ENCODE measurements at places on chromosomes 1 and 21.

DNA sequence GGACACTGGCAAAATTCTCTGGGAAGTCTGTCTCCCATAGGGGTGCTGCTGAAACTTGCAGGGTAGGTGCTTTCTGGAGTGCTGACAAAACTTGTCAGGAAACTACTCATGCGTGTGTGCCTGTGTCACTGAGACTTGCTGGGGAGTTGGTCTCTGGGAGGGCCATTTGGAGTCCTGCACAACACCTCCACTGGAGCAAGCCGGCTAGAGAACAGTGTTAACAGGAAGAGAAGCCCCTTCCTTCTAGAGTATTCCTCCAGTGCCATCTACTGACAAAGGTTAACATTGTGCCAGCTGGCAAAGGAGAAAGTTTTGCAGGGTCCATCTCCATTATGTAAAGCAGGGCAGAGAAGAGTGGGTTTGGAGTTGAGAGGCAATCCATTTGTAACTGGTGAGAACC is 30.0 kb downstream of the ZMYM4 start:
- DNase-seq, result no peak

GRCh38 chr21:38898422-38899096 is 92.8 kb downstream of the ETS2 start:
- DNase-seq, result no peak

DNA sequence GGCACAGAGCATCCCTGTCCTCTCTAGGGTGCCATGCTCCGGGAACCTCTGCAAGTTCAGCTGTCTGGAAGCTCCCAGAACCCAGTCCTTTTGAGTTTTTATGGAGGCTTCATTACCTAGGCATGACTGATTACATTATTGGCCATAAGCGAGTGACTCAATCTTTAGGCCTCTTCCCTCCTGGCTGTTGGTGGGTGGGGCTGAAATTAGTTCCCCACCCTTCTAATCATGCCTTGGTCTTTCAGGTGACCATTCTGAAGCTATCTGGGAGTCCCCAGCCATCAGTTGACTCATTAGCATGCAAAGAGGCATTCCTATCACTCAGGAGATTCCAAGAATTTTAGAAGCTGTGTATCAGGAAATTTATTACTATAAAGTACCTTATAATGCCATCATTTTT is 46.6 kb downstream of the WLS start:
- no peak for DNase-seq

- no peak for DNase-seq
These were observed 199.9 kb upstream of the FMN2 start for GRCh38 chr1:239891621-239892358.

GRCh38 chr1:48851638-48852037 is 74.9 kb upstream of the BEND5 start:
- DNase-seq, result no peak

DNA sequence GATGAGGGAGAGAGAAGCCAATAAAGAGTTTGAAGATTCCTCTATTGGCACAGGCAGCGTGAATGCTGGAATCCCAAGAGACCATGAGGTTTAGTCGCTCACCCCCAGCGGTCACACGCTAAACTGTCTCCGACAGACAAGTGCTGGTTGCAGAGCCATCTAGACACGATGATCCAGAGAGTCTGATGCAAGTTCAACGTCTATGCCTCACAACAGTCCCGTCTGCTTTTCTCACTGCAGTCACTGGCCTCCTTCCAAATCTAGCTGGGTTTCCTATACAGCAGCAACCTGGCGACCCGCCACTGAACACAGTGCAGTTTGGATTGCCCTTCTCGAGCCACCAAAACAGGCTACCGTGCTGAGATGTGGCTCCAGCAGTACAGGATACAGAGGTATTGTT is 98.6 kb upstream of the KRTAP19-8 start:
- DNase-seq, result no peak

DNA sequence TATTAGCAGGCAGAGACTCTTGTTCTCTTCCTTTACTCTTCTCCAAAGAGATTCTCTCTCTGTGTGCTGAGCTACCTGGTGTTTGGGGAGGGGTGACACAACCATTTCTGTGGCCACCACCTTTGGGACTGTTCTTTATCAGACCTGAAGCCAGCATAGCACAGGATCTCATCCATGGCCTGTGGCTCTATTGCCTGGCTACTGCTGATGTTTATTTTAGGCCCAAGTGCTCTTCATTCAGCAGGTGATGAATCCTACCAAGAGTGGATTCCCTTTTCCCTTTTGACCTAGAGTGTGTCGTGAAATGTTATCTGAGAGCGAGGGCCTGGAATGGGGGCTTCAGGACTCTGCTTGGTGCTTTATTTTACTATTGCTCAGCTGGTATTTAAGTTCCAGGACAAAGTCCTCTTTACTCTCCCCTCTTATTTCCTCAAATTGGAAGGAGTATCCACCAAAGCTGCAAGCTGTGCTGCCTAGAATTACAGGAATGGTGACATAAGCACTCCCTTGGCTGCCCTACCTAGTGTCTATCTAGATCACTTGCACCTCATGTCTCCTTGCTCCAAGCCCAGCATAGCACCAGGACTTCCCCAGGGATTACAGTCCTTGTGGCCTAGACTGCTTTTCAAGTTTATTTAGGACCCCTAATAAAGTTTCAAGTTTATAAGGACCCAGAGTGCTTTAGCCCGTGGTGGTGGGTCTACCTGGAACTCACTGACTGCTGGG is 94.7 kb upstream of the GPR52 start:
- no peak for DNase-seq

DNA sequence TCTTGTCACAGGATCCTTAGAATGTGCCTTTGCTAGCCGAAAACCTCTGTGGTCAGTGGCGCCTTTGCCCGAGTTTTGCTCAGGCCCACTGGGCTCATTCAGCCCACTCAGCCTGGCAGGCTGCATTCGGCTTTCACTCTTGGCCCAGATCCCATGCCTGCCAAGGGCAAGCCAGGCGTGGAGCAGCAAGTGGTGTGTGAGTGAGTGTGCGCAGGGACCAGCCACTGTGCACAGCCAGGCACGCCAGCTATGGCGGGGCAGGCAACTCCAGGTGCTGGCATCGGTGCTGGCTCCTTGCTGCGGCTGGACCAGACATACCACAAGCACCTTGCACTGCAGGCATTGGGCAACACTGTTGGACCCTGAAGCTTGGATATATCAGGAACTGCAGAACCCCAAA is 1145.1 kb upstream of the NCAM2 start:
- peak; percentile 26 for DNase-seq

- DNase-seq, result no peak
These were observed 1643.1 kb upstream of the B3GALT2 start for GRCh38 chr1:194829492-194829891.

GRCh38 chr1:233025567-233025966 is 75.2 kb downstream of the NTPCR start:
- no peak for DNase-seq

DNA sequence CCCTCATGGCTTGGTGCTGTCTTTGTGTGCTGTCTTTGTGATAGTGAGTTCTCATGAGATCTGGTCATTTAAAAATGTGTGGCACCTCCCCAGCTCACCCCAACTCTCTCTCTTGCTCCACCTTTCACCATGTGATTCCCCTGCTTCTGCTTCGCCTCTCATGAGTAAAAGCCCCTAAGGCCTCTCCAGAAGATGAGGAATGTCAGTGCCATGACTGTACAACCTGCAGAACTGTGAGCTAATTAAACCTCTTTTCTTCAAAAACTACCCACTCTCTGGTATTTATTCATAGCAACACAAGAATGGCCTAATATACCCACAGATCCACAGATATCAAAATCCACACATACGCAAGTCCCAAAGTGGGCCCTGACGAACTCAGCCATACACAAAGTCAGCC is 88.9 kb upstream of the PPP2R5A start:
- DNase-seq, result no peak

DNA sequence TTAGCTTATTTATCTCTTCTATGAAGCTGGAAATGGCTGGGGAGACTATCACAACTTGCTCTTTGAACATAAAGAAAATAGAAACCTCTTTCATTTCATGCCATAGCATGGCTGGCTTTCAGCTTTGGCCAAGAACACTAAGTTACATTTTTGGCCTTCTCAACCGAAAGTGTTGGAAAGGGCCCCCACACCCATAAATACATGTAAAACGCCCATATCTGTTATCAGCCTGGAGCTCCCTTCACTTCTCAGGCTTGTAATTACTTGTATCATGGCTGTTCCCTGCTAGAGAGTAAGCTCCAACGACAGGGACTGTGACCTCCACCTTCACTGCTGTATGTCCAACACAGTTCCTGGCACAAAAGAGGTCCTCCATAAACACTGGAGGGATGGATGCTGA is 12.7 kb upstream of the EIF4G3 start:
- DNase-seq, result no peak

Data from left ventricle myocardium superior (tissue), 1 donor.